ENCODE measurements at places on chromosomes 6 and 20.

DNA sequence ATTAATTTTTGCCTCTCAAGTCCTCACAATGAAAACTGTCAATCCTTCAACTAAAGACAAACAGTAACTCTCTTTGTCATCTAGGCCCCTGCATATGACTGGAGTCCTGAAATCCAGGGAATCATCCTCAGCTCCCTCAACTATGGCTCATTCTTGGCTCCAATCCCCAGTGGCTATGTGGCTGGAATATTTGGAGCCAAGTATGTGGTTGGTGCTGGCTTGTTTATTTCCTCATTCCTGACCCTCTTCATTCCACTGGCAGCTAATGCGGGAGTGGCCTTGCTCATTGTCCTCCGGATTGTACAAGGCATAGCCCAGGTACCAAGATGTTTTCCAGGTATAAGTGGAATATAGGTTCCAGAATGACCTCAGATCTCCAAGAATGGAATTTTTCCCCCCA is 15.4 kb downstream of the SLC17A4 start:
- DNase-seq: peak; percentile 27

DNA sequence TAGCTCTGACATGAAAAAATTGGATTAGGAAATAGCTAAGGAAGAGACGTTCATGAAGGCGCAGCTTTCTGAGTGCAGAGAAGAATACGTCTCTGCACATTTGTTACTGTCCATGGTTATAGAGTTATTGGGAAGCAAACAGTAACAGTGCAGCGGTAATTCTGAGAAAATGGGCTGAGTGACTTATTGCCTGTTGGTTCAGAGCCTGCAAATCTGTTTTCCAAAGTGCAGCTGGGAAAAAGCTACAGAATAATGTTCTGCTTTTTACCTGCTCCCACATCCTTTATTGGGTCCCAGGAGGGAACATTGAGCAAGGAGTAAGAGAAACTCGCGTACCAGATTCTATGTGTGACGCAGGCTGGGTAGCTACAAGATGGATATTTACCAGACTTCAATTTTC is 160.2 kb downstream of the BTBD3 start:
- no peak for DNase-seq

DNA sequence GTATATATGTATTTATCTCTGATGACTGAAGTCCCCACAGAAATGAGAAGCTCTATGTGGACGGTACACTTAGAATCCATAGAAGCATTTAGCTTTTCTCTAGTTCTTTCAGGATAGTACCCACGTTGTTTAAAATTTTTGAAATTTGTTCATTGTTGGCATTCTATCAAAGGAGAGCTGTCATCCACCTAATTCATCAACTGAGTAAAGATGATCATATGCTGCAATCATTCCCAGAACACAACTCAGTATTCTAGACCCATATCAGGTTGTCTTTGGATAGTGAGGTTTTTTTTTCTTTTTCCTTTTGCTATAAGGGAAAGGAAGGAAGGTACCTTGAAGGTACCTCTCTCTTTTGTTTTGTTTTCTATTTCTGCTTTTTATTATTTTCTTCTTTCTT is 9.3 kb downstream of the SERAC1 start:
- no peak for DNase-seq

GRCh38 chr6:133353061-133353460 is 111.9 kb downstream of the EYA4 start:
- no peak for DNase-seq

DNA sequence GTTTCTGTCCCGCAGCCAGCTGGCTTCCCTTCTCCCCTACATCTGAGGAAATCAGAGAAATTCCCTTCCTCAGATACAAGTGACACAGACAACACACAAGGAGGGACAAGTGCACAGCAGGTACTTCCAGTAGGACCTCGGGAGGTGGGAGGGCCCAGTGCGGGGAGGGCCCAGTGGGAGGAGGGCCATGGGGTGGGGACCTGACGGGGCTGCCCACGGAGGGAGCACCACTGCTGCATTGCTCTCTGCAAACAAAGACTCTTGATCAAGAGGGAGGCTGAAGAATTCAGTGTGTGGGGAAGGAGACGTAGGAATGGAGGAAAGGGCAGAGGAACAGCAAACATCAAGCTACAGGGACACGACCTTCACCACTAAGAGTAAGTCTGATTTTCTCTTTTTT is 9.0 kb downstream of the TAP2 start:
- no peak for DNase-seq

DNA sequence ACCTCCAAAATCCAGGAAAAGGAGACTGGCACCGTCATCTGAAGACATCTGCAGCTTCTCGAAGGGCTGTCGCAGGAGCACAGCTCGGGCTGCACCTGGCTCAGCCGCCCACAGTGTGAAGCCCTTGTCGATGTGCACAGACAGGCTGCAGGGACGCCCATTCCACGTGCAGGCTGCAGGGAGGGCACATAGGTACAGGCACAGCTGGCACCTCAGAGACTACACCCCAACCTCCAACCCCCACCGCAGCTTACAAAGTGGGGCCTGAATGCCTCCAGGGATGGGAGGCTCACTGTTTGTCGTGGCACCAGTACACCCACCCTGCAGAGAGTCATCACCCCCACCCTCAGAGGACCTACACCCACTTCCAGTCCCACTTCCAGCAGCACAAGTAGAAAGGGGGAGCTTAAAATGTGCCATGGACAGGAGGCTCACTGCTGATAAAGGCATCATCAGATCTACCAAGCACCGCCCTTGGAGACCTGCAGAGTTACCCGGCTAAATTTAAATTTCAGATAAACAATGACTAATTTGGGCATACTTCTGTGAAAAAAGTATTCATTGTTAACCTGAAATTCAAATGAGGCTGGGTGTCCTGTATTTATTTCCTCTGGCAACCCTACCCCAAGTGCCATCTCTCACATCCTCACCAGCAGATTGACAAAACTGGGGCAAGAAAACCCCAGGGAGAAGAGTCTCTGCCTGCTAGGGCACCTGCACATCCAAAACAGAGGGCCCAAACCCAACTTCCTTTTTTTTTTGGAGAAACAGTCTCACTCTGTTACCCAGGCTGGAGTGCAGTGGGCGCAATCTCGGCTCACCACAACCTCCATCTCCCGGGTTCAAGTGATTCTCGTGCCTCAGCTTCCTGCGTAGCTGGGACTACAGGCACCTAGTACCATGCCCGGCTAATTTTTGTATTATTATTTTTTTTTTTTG is 7.7 kb upstream of the CDK5RAP1 start:
- no peak for DNase-seq

DNA sequence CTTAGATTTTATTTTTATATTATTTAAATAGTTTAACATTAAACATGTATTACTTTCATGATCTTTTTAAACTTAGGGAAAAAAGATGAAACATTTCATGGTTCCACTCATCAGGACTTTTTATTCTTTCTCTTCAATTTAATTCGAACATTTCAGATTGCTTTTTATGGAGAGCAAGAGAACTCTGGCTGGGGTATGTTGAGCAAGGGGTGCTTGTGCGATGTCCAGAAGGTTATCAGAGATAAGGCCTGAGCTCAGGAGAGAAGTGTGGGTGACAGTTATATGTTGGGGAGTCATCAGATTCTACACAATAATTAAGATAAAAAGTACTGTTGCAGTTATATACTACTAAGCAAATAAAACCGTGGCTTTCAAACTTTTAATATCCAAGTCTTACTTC is 37.5 kb downstream of the FKBP5 start:
- DNase-seq: no peak

- no peak for DNase-seq
Observed at GRCh38 chr20:1364106-1364505, 28.7 kb downstream of the FKBP1A start.

DNA sequence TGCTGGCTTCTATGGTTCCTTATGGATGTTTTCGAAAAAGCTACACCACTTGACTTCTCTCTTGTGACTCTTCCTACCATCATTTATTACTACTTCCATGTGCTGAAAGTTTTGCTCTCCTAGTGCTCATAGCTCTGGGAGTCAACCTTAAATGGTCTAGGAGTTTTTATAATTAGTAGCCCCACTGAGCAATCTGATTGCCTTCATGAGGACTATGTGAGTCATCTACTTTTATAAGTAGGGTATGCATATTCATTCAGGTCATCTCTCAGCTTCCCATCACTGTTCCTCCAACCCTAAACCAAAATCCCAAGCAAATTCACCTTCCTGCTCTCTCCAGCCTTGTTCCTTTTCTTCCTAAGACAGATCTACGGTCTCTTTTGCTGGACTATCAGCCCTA is 17.4 kb upstream of the FAXC start:
- no peak for DNase-seq

DNA sequence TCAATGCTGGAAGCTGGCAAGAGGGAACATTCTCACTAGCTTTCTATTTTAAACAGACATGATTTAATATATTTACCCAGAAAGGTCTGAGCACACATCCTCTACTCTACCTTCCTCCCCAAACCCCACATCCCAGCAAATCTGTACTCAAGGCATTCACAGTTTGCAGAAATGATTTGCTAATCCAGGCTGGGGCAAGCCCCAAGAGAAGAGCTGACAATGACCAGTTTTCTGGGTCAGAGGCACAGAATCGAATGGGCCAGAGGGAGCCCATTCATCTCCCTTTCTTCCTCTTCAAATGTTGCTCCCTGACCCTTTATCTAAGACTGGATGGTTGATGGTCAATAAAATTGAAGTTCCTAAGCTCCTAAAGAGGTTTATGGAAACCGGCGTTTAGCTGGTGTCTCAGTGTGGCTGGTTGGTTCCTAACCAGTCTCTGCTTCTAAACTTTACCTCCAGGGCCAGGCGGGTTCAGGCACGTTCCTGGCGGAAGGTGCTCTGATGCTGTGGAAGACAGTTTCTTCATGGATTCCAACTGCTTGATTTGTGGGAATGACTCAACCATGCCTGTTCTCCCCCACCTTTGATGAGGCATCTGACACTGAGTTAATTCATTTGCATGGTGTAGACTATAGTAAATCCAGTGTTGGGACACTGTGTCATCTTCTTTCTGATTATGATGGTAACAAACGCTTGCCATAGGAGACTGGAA is 96.4 kb upstream of the IYD start:
- DNase-seq: peak; percentile 37

Data from Daoy (cell line).